Sciatic nerve (tissue), 2 donors: ENCODE measurements at places on chromosomes 7 and 10.

DNA sequence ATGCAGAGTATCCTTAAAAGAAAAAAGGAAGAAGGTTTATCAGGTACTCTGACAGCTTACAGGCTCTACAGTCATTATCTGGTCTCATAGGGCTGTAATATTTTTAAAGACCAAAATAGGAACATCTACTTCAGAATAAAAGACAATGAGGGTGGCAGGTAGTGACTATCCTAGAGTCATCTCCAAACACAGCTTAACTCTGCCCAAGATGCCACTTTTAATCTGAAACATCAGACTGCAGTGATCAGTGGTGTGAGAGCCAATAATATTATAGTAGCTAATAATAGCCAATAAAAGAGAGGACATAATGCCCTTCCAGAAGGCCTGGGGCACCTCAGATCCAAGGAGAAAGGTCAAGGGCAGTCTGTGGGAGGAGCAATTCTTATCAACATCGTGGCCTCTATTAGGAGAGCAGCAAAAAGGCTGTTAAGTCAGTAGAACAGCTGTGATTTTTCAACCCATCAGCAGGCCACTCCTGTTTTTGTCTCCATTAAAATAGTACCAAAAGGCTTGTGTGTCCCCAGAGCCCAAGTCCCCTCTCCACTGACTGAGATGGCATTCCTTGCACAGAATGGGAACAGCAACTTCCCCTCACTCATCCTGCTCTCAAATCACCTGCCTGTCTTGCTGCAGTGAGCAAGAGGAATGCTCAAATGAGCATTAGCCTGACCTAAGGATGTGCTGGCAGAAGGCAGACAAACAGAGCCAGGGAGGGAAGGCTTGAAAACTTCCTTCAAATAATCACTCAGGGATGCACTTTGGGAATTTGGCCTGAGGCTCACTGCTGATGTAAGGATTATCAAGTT lies 20.7 kb upstream of the SPOCK2 start:
- DNase-seq = no peak

DNA sequence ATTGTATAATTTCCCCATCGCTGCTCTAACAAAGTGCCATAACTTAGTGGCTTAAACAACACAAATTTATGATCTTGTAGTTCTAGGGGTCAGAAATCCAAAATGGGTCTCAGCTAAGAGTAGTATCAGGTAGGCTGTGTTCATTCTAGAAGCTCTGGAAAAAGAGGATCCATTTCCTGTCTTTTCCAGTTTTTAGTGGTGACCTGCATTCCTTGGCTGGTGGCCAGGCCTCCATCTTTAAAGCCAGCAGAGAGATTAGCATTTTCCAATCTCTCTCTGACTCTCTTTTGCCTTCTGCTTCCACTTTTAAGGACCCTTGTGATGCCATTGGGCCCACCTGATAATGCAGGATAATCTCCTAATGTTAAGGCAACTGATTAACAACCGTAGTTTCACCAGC lies 41.0 kb upstream of the C10orf120 start:
- DNase-seq = no peak

DNA sequence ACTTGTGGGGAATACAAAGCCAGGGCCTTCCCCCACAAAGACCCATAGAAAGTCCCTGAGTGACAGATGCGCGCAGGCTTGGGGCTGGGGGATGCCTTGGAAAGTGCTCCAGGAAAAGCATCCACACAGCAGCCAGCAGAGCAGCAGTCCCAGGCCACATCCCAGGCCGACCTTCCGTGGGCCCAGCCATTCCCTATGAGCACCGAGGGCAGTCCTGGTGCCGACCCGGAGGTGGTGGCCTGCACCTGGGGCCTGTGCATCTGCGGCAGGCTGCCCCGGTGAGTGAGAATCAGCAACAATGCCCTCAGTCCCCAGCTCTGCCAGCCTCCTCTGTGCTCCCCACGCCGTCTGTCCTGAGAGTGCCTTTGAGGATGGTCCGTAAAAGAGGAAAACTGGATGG lies 26.4 kb downstream of the ASB13 start:
- no peak for DNase-seq

- no peak for DNase-seq
Measured at GRCh38 chr7:64867863-64868440, 35.1 kb upstream of the ZNF273 start.

DNA sequence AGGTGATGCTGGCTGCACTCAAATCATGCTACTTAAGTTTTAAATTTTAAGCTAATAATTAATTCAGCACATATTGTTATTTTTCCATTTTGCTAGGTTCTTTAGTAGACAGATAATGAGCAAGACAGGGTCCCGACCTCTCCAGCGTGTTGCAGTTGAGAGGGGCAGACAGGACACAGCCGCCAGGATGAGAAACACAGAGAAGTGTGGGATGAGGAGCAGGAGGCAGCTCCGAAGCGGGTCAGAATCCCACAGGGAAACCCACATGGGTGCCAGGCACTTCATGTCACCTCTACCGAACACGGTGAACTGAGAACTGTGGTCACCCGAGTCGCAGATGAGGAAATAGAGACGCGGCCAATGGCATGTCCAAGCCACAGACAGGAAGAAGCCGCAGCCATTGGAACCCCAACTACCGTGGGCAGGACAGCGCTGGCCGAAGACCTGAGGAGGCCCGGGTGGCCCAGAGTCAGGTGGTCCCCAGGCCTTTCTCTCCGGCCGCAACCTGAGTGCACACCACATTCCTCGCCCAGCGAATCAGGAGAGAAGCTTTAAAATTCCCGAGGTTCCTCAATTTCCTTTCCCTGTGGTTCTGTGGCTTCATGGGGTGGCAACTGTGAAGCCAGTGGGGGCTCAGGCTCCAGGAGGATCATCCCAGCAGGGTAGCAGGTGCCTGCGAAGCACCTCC lies 213.0 kb downstream of the DNAJB6 start:
- peak; percentile 42 for DNase-seq

DNA sequence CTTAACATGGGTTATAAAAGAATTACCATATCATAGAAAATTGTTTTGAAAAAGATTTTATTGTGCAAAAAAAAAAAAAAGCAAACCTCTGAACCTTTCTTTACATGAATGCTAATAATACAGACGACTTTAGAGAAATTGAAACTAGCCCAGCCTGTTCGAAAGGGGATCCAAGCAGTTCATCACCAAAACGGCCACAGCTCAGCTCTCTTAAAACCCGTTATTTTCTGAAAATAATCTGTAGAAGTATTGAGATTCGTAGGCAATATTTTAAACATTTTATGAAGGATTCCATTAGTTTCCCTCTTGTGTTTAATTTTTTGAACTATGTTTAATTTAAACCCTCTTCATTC lies 9.9 kb upstream of the GSAP start:
- no peak for DNase-seq

DNA sequence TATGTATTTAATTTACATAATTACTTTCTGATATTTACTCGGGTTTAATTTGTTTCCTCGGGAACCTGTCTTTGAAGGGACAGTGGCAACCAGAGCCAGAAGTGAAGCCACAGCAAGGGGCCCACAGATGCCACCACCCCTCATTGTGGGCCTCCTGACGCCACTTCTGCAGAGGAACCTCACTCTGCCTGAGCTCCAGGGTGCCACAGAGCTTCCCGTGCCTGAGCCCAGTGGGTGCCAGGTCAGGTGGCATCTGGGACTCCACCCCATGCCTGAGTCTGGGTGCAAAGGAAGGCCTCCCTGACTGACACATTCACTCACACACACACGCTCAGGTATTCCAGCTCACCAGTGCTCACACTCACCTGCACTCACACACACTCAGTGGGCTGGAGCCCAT lies 213.7 kb downstream of the GRID1 start:
- DNase-seq = no peak

DNA sequence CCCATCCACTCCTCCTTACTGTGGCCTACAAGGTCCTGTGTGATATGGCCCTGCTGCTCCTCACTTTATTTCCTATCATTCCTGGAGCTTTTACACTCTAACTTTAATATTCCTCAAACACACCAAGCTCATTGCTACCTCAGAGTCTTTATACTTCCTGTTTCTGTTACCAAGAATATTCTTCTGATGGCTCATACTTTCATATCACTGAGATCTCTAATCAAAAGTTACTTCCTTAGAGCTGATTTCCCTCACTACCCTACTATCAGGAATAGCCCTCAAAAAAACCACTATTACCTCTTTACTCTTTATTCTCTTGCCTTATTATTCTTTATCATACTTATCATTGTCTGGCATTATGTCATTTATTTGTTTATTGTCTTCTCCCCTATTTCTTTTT lies 5.8 kb upstream of the PPP3CB start:
- DNase-seq = no peak

- DNase-seq = no peak
Measured at GRCh38 chr10:1416456-1417037, 320.8 kb downstream of the ADARB2 start.
